Nephron progenitor cell (in vitro differentiated cells): ENCODE measurements at places on chromosomes 11 and 22.

DNA sequence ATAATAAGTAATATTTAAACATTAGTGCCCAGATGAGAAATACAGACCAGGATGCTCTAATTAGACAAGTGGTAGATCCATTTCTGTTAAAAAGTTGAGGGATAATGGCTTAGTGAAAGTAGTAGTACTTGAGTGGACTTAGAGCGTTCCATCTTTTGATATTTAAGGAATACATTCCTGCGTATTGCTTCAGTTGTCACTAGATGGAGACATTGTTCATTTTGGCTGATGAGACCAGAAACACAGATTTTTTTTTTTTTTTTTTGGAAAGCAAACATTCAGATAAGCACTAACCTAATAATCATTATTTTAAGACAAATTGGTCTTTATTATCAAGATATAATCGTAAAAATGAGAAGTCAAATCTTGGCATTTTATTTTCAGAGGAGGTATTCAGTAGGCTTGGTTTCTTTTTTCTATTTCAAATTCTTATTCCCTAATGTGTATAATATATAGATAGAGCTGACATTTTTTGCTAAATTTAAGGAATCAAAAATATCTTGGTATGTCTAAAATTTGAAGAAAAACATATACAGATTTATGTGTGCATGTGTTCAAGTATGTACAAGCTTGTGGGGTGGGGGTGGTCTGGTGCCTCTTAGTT is 92.9 kb downstream of the DYNC2H1 start:
- no peak for DNase-seq

DNA sequence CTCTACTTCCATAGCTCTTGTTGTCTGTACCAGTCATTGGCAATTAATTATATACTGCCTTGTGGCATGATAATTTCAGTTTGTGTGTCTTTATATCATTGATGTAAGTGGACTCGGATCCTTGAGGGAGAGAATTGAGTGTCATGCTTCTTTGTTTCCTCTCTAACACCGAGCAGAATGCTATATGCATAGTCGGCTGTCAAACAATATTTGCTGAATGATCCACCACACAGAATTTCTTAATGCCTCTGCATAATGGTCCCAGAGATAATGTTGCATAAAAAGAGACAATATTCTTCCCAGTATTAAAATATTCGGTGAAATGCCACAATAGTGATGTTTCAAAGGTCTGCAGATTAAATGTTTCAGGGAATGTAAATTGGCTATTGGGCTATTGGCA is 664.8 kb downstream of the NTM start:
- DNase-seq: no peak

- no peak for DNase-seq
Measured at GRCh38 chr22:40403651-40404050, 33.3 kb downstream of the SGSM3 start.

GRCh38 chr11:65921876-65922275 is 2.6 kb downstream of the DRAP1 start:
- DNase-seq: no peak

DNA sequence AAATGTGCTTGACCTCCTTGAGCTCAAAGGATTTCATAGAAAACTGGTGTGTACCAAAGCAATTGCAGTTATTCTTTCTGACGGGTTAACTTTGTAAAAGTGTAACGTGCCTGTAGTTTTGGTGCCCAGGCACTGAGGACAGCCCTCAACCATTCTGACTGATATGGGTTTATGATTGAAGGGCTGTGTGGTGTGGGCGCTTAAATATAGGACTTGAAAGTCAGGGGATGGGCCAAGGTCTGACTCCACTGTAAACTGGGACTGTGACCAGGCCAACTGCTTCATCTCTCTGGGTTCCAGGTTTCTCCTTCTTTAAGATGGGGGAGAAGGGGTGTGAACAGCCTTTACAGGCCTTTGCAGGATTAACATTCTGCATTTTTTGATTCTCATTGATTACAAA is 191.1 kb upstream of the ARHGAP20 start:
- no peak for DNase-seq

DNA sequence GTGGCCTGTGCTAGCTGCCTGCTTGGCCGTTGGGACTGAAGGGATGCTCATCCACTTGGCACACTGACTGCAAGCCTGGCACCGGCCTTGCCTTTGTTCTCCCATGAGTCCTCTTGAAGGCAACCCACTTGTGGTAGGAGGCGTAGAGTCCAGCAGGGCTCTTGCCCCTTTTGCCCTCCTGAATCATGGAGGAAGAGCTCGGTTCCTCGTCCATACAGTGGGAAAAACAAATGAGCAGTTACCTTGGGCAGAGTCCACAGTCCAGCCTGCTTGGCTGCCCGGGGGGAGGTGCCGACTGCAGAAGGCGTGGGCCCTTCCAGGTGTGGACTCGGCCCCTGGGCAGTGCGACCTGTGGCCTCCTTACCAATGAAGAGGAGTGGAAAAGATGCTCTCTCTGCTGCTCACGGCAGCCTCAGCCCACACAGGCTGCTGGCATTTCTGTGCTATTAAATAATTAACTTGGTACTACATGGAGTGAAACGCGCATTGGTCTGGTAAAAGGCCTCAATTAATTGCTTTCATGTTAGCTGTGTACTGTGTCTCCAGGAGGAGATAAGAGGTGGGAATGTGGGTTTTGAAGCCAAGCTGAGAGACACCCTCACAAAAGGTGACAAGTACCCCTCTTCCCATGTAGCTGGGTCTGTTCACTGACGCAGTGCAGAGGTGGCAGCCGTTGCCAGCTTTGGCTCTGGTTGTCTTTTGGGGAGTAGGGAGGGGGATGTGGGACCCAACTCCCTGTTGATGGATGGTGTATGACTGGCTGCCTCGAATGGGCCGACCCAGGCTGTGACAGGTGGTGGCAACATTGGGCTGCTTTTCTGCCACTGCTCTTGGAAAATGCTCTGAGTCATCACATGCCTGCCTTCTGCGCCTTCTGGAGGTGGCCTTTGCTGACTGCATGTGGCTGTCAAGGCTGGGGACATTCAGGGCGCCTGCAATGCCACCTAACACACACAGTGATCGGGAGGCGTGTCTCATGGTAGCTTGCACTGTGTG is 26.8 kb upstream of the B3GAT1 start:
- no peak for DNase-seq
